ENCODE measurements at places on chromosomes 7 and 10.

- no peak for DNase-seq
Observed at GRCh38 chr10:20158086-20158485, 341.9 kb downstream of the PLXDC2 start.

DNA sequence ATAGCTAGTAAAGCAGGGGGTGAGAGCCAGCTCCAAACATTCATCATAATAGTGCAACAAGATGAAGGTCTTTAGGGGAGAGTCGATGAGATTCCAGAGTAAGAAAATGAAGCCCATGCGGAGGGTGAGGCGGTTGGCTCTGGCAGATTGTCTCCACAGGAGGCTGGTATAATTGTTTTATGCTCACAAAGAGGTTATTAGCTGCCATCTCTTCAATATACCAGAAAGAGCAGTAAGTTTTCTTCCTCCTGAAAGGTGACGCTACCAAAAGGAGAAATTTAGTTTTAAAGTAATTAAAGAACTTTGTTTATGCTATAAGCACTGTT lies 59.2 kb upstream of the KCNIP2 start:
- no peak for DNase-seq

DNA sequence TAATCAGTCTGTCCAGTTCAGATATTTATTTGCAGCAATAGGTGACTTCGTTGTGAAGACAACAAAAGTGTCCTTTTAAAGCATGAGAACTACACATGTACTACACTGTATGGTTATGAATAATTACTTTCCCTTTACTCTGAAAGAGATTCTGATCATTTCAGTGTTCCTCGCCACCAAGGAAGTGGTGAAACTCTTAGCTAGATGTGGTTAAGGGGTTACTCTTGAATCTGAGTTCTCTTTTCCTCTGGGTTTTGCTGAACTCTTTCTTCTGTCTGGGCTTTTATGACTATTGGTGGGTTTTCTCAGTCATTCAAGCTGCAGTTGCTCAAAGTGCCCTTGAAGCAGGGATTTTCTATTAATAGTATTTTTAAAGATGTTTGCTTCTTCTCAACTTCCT lies 127.9 kb upstream of the SEM1 start:
- DNase-seq = peak; percentile 5

GRCh38 chr10:89805599-89806013 lies 104.2 kb downstream of the KIF20B start:
- no peak for DNase-seq

- no peak for DNase-seq
Observed at GRCh38 chr7:620056-620455, 100.4 kb upstream of the PDGFA start.

- peak; percentile 40 for DNase-seq
Observed at GRCh38 chr10:91409069-91409868, 875 bp upstream of the HECTD2 start.

GRCh38 chr7:123439191-123439590 lies 95.2 kb downstream of the IQUB start:
- DNase-seq = no peak

DNA sequence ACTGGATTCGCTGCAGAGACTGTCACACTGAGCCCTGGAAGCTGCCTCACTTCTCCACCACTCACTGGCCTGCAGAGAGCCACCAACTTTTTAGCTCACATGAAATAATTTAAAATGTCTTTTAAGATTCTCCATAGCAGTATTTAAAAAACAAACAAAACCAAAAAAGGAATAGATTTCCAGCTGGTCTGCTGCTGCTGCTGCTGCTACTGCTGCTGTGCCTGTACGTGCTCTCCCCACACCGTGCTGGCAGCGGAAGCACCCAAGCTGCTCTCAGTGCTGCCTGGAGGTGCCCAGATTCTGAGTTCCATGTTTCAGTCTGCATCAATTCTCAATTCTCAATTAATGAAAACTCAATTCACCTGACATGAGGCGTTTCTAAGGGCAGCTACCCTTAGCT lies 146.0 kb downstream of the USP6NL start:
- no peak for DNase-seq

DNA sequence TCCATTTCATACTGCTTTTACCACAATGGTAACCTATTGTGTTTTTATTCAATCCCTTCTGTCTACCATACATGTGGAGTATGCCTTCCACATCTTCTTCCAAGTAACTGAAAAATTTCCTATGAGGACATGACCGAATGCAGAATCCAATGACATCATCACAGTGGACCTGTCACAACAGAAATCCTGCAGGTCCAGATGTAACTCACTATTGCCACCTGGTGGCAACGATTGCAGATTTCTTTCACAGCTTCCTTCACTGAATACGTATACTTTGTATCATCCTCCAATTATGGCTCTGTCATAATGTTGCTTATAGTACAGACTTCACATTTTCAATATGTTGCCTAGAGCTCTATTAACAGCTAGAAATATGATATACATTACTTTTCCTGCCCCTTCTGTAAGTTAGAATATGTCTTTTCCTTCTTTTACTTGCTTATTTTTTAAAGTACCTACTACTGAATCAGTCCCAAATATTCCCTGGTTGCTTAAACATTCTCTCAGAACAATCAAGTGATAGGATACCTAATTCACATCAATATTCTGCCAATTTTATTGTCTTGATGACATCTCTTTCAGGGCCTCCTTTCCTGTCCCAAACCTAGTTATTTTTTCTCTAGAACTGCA lies 45.4 kb downstream of the SLC13A1 start:
- peak; percentile 9 for DNase-seq

- no peak for DNase-seq
Observed at GRCh38 chr10:11097686-11098085, 80.0 kb downstream of the CELF2 start.

DNA sequence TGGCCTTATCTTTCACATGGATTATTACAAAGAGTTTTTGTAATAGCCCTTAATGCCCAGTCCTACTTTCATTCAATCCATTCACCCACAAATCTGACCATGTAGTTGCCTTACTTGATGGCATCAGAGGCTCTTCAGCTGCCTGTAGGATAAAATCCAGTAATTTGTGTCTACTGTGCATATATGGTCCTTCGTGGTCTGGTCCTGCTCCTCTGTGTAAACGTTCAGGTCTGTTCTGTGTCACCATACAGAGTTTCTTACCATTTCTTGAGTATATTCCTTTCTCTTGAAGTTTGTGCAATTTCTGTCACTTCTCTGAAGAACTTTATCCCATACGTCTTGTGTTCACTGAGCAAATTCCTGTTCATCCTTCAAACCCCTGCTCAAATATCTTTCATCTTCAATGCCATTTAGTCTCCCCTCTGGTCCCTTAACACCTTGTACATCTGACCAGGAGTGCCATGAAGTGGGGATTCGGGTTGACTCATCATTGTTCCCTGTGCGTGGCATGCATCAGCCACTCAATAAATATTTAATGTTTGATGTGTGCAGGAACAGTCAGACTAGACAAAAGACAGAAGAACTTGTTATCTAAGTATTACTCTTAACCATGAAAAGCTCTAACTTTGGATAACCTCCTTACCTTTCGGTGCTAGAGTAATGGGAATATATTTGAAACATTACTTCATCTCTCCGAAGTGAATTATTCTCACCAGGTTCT lies 98.6 kb upstream of the RPA3 start:
- no peak for DNase-seq

DNA sequence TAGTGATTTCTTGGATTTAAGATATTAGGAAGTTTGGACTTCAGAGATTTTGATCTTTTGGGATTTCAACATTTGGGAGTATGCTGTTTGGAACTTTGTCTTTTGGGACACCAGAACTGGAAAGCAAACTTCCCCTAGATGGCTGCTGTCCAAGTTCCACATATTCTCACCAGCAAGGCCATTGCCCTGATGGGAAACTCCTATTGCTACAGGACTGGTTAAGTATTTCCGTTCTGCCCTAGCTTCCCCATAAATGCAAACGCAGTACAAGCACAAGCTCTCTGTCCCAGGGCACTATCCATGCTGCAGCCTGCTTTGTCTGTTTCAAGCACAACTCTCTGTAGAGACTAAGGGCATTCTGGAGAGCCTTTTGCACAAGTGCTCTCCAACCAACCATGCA lies 79.3 kb upstream of the SLC25A13 start:
- no peak for DNase-seq

- DNase-seq = no peak
Observed at GRCh38 chr7:93374345-93374940, 142.3 kb downstream of the VPS50 start.

DNA sequence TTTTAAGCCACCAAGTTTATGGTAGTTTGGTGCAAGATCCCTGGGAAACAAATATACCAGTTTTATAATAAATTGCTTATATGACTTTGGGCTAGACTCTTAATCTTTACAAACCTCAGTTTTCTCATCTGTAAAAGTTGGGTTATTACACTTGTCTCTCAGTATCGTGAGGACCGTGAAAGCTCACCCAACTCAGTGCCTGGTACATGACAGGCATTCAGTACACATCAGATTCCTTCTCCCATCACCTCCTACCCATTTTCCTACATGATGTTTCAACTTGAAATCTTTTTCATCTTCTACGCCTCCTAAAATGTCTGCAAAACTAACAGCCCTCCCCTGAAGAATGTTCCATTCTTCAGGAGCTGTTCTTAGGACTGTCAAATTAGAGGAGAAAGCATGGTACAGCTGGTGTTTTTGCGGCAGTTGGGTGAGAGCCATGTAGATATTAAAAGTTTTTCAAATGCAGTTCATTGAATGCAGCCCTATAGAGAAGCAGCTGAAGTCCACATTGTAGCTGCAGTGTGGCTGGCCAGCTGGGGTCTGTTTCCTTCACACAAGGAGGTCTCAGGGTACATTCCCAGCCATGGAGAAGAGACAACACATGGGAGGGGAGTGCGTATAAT lies 812.8 kb downstream of the LRMDA start:
- DNase-seq = no peak

DNA sequence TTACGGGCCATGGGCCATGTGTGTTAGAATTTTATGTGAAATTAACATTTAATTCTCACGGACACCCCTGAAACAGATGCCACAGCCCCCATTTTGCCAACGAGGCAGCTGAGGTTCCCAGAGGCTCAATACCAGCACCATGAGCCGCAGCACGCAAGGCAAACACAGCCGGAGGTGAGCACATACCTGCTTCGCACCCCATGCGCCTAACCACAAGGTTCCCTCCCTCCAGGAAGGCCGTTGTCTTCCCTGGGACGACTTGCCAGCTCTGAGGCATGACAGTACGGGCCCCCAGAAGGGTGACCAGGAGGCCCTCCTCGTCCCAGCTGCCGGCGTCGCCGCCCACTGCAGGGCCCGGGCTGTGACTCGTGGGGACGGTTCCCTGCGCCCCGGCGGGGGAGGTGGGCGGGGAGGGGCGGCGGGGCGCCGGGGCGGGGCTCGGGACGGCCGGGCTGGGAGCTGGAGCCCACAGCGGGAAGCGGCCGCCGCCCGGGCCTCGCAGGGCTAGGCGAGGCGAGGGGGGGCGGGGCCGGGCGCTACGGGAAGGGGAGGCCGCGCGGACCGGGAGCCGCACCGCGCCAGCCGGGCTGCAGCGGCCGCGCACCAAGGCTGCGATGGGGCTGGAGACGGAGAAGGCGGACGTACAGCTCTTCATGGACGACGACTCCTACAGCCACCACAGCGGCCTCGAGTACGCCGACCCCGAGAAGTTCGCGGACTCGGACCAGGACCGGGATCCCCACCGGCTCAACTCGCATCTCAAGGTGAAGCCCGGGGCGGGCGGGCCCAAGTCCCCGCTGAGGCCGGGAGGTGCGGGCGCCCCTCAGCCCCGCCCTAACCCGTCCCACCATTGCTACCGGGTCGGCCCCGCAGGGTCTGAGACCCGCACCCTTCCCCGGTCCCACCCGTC lies at the start of gene CAV2:
CAV2 (plus strand) TSS at position 571 of the 910 bp plus-strand sequence; CDS start at position 615, 44 bp downstream.
- DNase-seq = no peak

- DNase-seq = no peak
Observed at GRCh38 chr10:52871191-52871843, 98.7 kb upstream of the MBL2 start.

DNA sequence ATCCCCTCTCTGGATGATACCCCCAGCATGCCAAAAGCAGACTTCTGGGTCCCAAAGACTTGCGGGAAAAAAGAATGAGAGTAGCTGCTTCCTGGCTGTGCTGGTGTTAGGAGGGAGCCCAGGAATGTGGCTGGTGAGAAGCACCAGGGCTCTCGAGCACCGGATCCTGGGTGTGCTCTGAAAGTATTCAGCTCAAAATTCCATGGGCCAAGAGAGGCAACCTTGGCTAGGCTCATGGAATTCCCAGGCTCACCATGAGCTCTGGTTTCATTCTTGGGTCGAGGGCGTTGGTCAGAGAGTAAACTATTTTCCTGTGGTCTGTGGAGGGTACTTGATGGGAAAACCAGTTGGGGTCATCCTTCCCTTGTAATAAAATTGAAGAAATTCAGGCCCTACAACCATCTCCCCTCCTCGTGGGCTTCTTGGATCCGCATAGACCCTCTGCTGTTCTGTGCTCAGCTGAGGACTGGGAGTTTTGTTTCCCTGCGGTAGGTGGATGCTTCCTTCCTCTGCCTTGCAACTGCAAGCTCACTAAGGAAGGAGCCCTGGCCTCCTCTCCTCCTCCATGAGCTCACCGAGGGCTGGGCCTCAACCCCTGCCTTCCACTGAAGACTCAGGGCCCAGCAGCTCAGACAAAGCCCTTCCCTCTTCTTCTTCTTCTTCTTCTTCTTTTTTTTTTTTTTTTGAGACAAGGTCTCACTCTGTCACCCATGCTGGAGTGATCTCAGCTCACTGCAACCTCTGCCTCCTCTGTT lies 34.5 kb upstream of the AQP1 start:
- no peak for DNase-seq

GRCh38 chr10:107028236-107028635 lies 136.3 kb downstream of the SORCS1 start:
- no peak for DNase-seq

- no peak for DNase-seq
Observed at GRCh38 chr10:78749200-78749599, 319.6 kb upstream of the ZMIZ1 start.

- DNase-seq = no peak
Observed at GRCh38 chr7:116226664-116227063, 16.3 kb downstream of the TES start.

- DNase-seq = no peak
Observed at GRCh38 chr7:108158776-108159175, 28.6 kb upstream of the LAMB4 start.

DNA sequence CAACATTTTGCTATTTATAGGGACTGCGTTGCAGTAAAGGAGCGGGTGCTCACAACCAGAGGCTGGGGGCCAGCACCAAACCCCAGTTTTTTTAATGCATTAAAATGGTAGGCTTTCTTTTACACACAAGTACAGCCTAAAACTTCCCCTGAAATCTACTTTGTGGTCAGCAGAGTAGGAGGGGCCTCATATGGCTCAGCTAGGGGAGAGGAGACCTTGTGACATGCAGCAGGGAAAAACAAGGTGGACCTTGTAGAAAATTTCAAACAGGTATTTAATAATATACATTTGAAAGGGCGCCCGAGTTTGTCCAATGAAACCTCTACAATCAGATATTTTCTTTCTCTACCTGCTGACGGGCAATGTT lies 1.4 kb downstream of the CCDC136 start:
- no peak for DNase-seq

Measured in GM19239 (cell line).